ENCODE measurements at places on chromosomes 2 and 18.

DNA sequence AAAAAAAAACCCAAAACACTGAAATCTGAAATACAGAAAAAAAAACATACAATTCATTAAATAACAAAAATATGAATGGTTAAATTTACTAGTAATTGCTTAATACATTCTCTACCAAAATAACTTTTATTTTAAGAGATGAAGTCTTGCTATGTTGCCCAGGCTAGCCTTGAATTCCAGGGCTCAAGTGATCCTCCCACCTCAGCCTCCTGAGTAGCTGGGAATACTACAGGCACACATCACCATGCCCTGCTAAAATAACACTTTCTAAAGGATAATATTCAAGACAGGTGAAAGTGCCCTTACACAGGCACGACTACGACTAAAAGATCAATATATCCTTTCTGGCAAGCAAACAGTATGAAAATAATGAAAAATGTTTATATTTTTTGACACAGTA lies 9.5 kb downstream of the USP34 start:
- DNase-seq: no peak

DNA sequence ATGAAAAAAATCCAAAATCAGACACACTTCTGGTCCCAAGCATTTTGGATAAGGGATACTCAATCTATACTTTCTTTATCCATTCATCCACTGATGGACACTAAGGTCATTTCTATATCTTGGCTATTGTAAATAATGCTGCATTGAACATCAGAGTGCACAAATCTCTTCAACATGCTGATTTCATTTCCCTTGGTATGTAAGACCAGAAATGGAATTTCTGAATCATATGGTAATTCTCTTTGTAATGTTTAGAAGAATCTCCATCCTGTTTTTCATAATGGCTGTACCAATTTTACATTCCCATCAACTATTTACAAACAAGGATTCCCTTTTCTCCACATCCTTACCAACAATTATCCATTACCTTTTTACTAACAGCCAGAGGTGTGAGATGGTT lies 33.7 kb upstream of the MCM6 start:
- no peak for DNase-seq

- peak; percentile 75 for DNase-seq
These were observed 11.6 kb downstream of the TRAPPC8 start for GRCh38 chr18:31931163-31931885.

GRCh38 chr2:230234845-230235244 lies 9.3 kb downstream of the SP140 start:
- DNase-seq: no peak

DNA sequence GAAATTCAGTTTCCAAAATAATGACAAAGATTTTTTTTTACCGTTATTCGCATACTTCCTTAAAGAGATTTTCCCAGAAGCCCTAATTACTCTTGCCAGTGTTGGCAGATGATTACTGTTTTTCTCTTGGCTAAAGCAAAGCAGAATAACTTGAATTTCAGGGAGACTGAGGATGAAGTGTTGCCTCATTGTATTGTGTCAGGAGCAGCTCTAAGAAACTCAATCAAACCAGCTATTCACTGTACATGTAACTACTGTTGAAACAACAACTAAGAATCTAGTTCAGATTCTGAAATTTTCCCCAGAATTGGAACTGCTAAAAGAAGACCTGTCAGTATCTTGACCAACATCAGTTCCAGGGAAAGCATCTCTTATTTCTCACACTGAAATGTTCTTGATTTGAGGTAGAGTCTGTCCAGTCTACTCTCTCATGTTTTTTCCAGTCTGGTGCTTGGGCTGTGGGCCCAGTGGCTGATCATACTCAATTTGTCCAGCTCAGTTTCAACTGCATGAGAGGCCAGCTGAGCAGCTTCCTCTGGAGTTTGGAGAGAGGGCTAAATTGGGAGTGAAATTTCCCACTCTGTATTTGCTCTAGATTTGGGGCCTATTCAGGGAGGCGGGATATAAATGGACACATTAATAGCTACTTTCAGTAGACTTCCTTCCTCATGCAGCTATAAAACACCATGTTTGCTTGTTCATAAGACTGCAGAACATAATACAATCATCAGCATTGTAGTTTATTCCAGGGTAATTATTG lies 78.5 kb downstream of the PPP1R1C start:
- no peak for DNase-seq

GRCh38 chr2:4139316-4139715 lies 435.9 kb downstream of the DCDC2C start:
- no peak for DNase-seq
